ENCODE measurements at places on chromosomes 1 and 21.
A peak's percentile ranks its signal among the peaks of the same experiment; 100 is the strongest.

GRCh38 chr1:90273241-90273774, 278.4 kb downstream of the ZNF326 start:
- H3K36me3 ChIP-seq: no peaks in the 10 kb centered on the region
- H3K27ac ChIP-seq: no peak overlapping the region
- no peaks in the 10 kb centered on the region for H3K4me1 ChIP-seq
- H3K27me3 ChIP-seq: no peaks in the 10 kb centered on the region
- no peak overlapping the region for H3K4me3 ChIP-seq

GRCh38 chr1:18939398-18940302, 16.8 kb downstream of the IFFO2 start:
- peaks cover 9% of the 10 kb centered on the region for H3K4me1 ChIP-seq
- H3K36me3 ChIP-seq: no peaks in the 10 kb centered on the region
- H3K4me3 ChIP-seq: no peak overlapping the region
- DNase-seq: no peak
- H3K27me3 ChIP-seq: no peaks in the 10 kb centered on the region
- H3K27ac ChIP-seq: no peak overlapping the region

DNA sequence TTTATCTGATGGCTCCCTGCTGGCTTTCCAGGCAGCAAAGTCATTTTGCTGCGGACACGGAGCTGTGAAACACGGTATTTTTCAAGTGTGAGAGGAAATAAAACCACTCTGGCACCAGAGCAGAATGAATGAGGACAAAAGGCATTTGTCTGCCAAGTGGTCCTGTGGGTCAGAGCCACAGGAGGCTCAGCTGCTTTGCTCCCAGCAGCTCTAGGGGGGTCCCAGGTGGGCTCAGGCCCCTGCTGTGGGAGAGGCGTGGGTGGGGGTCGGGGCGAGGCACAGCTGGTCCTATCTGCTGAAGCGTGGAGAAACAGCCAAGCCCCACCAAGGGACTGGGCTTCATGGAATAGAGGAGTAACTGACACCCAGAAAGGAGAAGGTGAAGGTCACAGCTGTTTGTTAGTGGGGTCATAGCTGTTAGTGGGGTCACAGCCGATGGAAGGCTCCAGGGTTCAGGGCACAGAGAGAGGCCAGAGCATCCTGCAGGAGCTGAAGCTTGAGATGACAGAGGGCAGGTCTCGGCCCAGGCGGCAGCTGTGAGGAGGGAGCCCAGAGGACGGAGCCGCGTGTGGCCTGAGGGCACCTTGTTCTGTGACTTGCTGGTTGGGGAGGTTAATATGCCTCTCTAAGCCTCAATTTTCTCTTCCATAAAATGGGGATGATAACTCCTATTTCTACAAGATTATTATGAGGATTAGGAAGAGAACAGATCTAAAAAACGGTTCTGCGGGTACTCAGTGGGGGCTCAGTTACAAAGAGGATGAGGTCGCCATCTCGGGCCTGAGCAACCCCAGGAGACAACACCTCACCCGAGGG, 7.1 kb downstream of the KIF17 start:
- no peak overlapping the region for H3K27ac ChIP-seq
- H3K4me1 ChIP-seq: no peaks in the 10 kb centered on the region
- H3K4me3 ChIP-seq: no peak overlapping the region
- H3K27me3 ChIP-seq: no peaks in the 10 kb centered on the region

DNA sequence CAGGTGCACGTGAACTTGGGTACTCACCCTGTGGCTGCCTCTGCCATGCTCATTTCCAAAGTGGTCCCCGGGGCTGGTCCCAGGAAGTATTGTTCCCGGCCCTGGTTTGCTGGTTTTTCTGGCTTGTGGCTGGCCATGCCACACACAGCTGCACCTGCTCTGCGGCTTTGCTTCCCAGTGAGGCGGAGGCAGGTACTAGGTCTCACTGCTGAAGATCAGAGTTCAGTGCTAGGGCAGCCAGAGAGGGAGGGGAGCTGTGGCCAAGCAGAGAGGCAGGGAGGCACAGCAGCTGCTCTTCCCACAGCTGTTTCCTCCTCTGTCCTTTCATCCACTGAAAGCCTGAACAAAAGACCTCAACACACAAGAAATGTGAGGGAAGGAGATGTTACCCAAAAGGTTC, 30.5 kb downstream of the ENO1 start:
- peak; percentile 73 for DNase-seq
- peak overlapping the region; percentile 46 for H3K27ac ChIP-seq
- no peaks in the 10 kb centered on the region for H3K36me3 ChIP-seq
- H3K27me3 ChIP-seq: no peaks in the 10 kb centered on the region
